RCC 7860 (cell line): ENCODE measurements at places on chromosomes 3 and 15.

GRCh38 chr3:49529567-49529966 is 24.7 kb upstream of the BSN start:
- no peak for DNase-seq

- no peak for DNase-seq
Measured at GRCh38 chr3:181930105-181930504, 218.4 kb downstream of the SOX2 start.

DNA sequence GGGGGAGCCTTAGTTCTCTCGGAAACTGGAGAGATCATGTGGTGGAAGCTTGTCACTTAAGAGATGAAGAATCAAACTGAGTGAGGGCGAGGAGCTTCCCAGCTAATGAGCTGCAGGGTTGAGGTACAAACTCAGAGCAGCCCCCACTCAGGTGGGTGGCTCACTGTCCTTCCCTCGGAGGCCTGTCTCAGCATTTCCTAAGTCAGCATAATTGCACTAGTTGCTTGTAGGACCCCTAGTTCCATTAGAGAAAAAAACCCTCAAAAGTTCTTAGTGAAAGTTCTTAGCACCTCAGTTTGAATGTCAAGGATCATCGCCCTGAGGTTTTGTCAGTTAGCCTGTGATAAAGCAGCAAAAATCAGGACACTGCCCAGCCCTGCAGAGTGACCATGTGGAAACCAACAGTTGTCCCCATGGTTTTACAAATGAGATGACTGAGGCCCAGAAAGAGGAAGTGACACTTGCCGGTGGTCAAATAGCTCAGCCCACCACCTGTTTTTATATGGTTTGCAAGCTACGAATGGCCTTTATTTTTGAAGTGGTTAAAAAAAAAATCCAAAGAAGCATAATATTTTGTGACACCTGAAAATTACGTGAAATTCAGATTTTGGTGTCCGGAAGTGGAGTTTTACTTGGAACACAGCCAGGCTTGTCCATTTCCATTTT is 11.9 kb downstream of the SMAD6 start:
- no peak for DNase-seq

DNA sequence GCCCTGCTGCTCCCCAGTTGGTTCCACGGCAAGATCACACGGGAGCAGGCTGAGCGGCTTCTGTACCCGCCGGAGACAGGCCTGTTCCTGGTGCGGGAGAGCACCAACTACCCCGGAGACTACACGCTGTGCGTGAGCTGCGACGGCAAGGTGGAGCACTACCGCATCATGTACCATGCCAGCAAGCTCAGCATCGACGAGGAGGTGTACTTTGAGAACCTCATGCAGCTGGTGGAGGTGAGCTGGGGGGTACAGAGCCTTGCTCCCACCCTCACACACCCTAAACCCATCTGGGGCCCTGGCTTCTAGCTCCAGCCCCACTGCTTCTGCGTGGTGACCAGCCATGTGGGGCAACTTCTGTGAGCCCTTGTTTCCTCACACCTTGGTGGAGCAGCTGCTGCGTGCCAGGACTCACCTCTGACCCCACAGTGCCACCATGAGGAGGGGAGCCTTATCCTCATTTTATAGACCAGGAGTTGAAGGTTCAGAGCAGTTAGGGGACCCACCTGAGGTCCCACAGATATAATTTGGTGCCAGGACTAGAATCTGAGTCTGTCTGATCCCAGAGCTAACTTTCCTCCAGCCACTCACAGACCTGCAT is 13.3 kb upstream of the LMAN1L start:
- no peak for DNase-seq

GRCh38 chr15:73891328-73892315 is 18.3 kb downstream of the TBC1D21 start:
- no peak for DNase-seq

DNA sequence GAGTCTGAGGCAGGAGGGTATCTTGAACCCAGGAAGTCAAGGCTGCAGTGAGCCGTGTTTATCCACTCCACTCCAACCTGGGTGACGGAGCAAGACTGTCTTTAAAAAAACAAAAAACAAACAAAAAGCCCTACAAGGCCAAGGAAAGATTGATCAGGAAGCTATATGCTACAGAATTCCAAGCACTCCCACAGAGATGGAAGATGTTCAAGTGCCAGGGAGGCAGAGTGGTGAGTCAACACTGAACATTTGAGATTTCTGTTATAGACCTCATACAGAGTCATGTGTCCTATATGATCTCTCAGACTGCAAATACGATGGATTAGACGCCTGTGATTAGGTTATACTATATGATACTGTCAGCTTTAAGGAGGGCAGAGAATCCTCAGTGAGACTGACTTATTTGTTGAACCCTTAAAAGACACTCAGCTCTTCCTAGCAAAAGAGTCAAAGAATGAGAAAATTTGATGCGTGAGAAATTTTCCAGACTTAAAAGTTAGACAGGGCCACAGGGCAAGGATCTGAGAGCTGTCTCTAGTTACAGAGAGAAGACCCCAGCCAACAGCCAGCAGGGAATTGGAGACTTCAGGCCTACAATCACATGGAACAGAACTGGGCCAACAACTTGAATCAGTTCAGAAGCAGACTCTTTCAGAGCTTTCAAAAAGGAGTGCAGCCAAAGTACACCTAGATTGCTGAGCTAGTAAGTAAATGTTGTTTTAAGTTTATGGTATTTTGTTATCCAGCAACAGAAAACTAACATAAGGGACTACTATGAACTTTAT is 107.6 kb downstream of the PIK3CB start:
- DNase-seq, result no peak

DNA sequence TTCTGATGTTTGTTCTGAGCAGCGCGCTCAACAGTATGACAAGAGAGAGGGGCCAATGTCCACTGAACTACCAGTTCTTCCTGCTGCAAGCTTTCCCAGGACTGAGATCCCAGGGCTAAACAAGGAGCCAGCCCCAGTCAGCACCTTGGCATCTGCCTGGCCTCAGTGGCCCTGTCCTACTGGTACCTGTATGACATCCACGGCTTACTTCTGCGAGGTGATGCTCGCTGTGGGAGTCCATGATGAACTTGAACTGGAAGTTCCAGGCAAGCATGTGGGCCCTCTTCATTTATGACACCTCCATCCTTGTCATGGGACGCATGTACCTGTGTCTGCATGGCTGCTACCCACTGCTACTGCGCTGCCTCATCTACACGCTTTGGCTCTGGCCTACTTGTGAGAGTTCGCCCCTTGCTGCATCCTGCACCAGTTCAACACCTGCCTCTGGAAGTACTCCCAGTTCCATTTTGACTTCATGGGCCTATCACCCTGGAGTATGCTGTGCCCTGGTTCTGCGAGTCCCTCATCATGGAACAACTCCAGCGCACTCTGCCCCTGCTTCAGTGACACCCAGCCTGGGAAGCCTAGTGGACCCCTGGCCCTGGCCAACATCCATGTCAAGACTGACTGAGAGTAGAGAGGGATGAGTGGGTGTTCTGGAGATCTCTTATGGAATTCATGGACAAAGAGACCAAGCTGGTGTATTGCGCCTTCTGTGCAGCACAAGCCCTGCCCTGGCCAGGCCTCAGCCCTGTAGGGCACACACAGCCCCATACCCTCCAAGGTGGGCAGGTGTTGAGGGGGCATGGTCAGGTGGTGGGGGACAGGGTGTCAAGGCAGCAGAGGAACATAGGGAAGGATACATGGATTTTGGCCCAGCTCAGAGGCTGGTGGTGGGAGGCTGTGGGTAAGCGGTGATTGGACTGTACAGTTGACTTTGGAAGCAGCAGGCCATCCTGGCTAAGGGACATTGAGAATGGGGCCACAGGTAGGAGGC is 246.8 kb downstream of the NLGN1 start:
- no peak for DNase-seq
